ENCODE measurements at places on chromosomes 4 and X. TPM values are rescaled to one million over a fixed set of nuclear protein-coding genes. Genes with fewer than 3 reads are reported as not detected.

ITM2A gene
- not detected for total RNA-seq

DNA sequence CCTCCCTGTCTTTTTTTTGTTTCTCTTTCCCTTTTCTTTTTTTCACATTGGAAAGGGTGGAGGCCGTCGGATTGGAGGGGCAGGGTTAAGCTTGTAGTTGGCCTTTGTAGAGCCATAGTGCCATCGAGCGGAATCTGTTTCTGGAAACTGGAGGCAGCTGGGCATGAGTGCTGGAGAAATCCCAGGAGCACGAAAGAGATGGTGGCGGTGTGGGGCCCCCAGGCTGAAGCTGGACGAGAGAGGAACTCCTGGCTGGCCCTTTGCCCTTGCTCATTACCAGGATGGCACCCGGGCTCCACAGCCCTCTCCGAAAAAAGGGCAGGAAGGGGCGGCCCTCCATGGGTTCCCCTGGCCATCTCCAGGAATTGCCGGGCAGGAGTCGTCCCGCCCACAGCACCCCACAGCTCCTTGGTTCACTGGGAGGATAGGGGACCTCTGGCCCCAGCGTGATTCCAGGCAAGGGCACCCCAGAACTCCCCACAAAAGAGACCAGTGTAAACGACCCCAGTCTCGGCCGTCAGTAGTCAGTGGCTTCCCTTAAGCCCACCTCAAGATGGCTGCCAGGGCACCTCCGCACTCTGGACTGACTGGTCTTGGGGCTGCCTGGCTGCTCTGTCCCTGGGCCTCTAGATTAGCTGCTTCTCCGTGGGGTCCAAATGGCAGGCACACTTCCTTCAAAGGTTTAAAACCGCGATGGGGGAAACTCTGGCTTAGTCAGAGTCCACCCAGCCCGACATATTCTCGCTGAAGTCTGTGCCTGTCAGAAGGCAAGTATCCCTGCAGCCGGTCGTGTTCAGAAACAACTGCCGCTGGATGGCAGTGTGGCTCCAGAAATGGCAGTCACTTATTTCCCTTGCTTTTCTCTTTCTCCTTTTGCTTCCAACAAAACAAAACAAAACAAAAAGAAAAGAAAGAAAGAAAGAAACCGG is 74.1 kb downstream of the NBDY start:
- no peak for DNase-seq
- H3K4me3 ChIP-seq: peak overlapping the region; percentile 37
- H3K27ac ChIP-seq: no peak overlapping the region
- H3K4me1 ChIP-seq: peaks cover 3% of the 10 kb centered on the region
- H3K36me3 ChIP-seq: peaks cover 3% of the 10 kb centered on the region
- no peaks in the 10 kb centered on the region for H3K27me3 ChIP-seq

AMBN gene
- total RNA-seq: not detected

GRCh38 chrX:78029663-78030062 is 60.2 kb upstream of the PGAM4 start:
- DNase-seq: no peak
- no peaks in the 10 kb centered on the region for H3K4me1 ChIP-seq
- H3K27ac ChIP-seq: no peak overlapping the region
- H3K27me3 ChIP-seq: no peaks in the 10 kb centered on the region

GRCh38 chr4:106868381-106869035 is 167.6 kb downstream of the DKK2 start:
- H3K4me3 ChIP-seq: no peak overlapping the region
- H3K27me3 ChIP-seq: no peaks in the 10 kb centered on the region
- H3K27ac ChIP-seq: peak overlapping the region; percentile 60
- H3K36me3 ChIP-seq: peaks cover 1% of the 10 kb centered on the region

DNA sequence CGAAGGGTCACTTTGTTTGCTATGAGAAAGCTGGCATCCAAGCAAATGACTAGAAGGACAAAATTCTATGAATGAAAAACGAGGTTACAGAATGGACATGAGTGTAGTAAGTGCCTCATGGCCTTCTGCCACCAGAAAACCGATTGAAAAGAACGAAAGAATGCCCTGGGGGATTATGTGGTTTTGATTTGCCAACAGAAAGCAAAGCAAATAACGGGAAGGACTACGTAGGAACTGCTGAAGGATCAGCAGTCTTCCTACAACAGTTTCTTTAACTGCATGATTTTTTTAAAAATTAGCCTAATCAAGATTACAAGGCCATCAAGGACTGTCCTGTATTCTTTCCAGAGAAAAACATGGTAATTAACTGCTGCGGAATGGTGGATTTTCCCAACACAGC is 50.6 kb downstream of the NRK start:
- H3K4me1 ChIP-seq: peaks cover 12% of the 10 kb centered on the region
- H3K27ac ChIP-seq: no peak overlapping the region
- H3K27me3 ChIP-seq: no peaks in the 10 kb centered on the region
- H3K4me3 ChIP-seq: no peak overlapping the region
- H3K36me3 ChIP-seq: no peaks in the 10 kb centered on the region
